Astrocyte of the cerebellum (primary cell): ENCODE measurements at places on chromosomes 16 and 17.

DNA sequence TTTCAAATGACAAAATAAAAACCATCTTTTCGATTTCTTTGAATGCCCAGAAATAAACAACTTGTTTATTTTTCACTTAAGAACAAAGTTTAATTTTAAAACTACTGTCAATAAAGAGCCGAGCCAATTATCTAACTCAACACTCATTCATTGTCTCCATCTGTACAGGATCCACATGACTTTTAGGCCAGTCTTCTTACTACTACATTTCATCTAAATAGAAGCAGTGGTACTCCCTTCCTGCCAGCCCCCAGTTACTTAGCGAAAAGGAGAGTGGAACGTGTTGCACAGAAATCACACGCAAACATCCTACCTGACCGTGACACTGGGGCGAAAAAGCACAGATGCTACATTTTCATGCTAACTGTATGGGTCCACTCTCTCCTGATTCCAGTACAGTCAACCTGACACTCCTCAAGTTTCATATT is 1.2 kb downstream of the GNA13 start:
- no peak for DNase-seq

DNA sequence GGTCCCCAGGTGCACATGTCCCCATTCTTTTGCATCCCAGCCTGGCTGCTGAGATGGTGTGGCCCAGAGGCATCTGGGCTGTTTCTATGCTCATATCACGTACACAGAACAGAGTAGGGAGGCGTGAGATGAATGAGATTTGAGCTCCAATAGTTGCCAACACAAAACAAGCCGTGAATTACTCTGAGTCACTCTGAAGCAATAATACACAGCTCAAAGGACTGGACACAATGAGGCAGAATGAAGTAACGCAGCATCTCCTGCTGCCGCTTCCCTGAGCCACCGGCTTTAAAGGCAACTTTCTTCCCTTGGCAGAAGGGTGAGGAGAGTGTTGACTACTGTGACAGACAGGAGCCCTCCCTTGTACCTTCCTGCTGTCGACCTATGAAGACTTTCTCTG is 33.9 kb upstream of the CLEC18B start:
- DNase-seq, result peak; percentile 58

- no peak for DNase-seq
Measured at GRCh38 chr17:38867179-38867967, 2.5 kb upstream of the LASP1 start.

DNA sequence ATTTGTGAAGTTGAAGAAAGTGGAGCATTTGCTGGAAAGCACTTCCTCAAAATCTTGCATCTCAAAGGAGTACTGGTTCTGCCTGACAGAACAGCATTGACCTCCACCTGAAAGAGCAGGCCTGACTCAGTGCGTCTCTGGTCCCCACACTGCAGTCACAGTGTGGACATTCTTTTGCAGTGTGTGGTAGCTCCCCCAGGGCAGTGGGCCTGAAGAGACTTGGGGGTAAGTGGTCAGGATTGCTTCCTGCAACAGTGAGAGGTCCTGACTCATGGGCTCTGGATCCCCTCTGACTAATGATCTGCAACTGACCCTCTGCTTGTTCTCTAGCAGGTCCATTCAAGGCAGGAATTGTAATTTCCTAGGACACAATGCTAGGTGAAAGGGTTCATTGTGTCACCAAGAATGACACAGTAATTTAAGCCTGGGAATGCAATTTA is 204.9 kb upstream of the KCNJ16 start:
- DNase-seq, result no peak

DNA sequence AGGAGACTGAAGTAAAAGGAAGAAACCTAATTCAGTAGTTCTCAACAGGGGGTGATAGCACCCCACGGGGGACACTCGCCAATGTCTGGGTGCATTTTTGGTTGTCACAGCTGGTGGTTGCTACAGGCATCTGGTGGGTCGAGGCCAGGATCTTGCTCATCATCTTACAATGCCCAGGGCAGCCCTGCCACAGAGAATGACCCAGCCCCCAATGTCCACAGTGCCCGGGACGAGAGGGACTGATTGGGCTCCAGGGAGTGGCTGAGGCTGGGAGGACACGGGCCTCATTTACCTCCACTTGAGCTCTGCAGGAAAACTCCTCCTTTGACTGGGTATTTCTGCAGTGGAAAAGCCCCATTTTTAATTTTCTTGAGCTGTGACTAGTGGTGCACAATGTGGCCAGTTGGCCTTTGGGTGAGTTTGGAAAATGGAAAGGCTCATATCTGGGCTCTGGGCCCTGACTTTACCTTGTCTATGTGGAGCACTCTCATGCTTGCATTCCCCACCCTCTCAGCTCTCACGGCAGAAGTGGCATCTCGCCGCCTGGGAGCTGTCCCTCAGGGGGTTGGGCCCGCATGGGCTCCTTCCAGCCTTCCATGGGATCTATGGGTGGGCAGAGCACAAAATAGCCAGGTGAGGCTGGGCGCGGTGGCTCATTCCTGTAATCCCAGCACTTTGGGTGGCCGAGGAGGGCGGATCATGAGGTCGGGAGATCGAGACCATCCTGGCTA is 37.7 kb upstream of the IRF8 start:
- DNase-seq, result no peak

DNA sequence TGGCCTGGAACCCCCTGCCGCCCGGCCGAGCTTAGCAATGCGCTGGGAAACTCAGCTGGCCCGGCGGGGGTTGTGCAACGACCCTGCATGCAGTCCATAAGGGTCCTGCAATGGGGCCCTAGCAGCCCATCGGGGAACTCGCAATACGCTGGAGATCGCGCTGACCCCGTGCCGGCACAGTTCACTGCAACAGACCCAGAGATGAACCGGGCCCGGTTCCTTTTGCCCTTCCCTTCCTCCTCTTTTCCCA is 375 bp downstream of the SLC25A11 start:
- no peak for DNase-seq

DNA sequence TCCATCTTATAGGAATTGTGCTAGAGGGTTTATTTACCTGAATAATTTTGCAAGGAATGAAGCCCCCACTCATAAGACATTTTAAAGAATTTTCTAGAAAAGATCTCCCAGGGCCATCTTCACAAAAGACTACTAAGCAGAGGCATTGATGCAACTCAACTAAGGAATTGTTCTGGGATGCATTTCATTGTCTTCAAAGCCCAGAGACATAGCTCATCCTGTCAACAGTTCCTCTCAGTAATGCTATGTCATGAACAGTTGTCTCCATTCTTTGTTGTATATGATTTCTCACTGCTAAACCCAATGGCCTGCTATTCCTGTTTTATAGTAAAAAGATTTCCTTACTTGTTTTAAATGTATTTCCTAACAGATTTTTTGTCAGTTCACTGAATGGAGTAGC is 136.8 kb upstream of the RBL2 start:
- DNase-seq, result no peak

DNA sequence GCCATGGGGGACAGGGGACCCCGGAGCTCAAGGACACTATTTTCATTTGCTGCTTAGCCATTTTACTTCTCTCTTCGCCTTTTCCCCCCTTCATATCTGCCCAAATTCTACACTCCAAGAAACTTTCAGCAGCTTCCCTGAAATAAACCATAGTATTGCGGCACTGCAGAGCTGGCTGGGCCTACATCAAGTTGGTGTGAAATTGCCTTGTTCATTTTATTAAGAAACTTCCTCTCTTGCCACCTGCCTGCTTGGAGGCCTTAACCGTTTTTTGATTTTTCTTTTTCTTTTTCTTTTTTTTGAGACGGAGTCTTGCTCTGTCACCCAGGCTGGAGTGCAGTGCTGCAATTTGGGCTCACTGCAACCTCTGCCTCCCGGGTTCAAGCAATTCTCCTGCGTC is 7.4 kb upstream of the CPNE2 start:
- DNase-seq, result no peak

- no peak for DNase-seq
Measured at GRCh38 chr17:80720610-80721577, 176.3 kb downstream of the RPTOR start.

DNA sequence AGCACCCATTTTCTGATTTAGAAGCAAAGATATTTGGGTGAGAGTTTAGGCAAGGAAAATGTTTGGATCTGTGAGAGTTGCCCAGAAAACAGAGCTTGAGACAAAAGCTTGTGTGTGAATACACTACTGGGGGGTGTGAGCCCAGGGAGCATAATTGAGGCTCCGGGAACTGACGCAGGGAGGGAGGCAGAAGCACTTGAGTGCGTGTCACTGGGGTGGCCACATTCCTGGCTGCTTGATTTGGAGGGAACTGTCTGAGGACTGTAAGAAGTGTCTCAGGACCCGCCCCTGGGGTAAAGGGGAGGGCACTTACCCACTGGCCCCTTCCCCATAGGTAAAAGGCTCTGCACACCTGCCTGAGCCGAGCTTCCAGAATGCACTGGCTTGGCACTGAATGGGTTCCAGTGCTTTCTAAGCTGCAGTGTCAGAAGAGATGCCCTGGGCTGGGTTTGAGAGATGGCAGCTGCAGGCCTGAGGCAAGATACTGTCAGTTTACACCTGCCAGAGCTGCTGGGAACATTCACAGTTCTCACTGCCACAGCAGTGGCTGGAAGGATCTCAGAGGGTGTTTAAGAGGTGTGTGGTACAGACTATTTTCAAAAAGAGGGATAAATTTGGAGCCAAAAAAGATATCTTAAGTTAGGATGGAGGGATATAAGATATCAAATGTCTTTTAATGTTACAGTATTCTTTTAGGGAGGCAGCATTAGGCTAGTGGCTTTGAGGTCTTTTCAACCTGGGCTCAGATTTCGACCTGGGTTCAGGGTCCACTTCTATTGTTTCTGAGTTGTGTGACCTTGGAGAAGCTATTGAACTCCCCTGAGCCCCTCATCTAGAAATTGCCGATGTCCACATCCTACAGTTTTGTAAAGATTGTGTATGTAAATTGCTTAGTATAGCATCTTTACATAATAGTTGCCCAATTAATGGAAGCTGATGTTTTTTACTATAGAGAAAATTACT is 6.9 kb upstream of the TEX2 start:
- DNase-seq, result no peak

DNA sequence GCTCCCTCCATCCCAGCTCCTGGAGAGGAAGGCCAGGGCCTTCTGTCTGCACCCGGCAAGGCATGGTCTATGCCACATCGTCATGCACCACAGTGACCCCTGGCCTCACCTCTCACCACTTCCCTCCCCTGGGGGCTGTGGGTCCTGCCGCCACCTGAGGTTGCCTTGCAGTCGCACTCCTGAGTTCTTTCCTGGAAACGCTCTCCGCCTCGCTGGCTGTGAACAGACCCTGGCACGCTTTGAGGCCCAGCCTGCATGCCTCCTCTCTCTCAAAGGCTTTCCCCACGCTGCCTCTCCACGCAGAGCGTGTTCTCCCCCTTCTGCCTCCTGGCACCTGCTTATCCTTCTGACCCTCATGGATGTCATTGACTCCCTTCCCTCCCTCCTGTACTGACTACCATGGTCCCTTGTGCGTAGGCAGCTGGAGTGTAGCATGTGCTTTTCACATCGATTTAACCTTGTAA is 45.4 kb downstream of the SEC14L1 start:
- no peak for DNase-seq

GRCh38 chr16:12576878-12577277 is 226.8 kb downstream of the CPPED1 start:
- no peak for DNase-seq

DNA sequence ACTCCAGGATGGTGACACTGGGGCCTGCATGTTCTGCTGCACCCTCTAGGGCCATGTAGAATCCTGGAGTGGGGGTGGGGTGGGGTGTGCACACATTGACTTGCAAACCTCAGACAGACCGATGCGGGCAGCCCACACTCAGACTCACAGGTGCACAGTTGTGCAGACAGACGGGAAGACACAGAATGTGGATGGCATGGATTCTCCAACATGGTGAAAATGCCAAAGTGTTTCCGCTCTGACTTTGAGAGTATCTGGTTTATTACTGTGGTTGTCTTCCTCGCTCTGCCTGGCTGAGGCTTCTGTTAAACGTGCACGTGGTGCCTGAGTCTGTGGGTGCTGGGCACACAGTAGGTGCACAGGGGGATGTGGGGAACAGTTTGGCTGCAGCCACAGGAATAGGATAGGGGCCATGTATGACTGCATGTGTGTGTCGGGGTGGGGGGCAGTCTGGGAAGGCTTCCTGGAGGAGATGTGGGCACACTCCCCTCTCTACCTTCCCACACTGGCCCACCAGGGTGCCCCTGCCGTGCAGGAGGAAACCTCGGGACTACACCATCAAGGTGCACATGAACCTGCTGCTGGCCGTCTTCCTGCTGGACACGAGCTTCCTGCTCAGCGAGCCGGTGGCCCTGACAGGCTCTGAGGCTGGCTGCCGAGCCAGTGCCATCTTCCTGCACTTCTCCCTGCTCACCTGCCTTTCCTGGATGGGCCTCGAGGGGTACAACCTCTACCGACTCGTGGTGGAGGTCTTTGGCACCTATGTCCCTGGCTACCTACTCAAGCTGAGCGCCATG is 9.0 kb upstream of the ADGRG3 start:
- DNase-seq, result no peak

DNA sequence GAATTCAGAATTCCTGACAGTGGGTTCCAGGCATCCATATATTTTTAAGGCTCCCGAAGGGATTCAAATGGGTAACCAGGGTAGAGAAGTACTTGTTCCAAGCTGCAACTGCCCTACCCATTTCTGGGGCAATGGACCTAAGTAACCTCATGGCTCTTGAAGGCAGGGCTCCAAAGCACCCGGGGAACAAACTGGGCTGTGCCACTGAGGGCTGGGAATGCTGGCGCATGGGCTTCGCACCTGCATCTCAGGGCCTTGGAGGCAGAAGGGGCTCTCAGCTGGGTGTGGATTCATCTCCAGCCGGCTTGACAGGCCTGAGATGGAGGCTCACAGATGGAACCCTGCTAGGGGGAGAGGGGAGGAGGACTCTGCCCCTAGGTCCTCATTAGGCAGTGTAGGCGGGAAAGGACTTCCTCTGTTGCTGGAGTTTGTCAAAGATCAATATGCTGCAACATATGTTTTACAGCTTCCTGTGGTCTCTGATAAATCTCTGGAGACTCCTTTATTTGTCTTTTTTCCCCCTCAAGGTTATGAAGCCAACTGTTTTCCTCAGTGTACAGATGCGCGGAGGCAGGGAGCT is 232.3 kb upstream of the NLRP1 start:
- DNase-seq, result no peak

- no peak for DNase-seq
Measured at GRCh38 chr17:76686538-76687297, 24.0 kb downstream of the MXRA7 start.
